ENCODE measurements at places on chromosomes 2 and 18.

- no peak for DNase-seq
Measured at GRCh38 chr2:239629926-239630617, 229.3 kb upstream of the HDAC4 start.

DNA sequence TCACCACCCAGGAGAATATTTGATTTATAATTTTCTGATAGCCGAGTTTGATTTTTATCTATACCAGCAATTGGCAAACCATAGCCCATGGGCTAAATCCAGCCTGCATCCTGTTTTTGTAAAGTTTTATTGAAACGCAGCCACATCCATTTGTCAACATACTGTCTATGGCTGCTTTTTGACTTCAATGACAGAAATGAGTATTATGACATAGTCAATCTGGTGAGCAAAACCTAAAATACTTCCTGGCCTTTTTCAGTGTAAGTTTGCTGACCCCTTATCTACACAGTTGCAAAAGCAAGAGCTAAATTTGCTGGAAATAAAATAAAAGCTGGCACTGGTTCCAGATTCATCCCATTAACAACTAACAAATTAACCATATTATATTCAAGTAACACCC, 79.8 kb upstream of the SLC25A52 start:
- no peak for DNase-seq

- no peak for DNase-seq
Measured at GRCh38 chr2:143146815-143147530, 17.8 kb downstream of the ARHGAP15 start.

GRCh38 chr18:23062011-23062410, 73.3 kb upstream of the CABLES1 start:
- no peak for DNase-seq

DNA sequence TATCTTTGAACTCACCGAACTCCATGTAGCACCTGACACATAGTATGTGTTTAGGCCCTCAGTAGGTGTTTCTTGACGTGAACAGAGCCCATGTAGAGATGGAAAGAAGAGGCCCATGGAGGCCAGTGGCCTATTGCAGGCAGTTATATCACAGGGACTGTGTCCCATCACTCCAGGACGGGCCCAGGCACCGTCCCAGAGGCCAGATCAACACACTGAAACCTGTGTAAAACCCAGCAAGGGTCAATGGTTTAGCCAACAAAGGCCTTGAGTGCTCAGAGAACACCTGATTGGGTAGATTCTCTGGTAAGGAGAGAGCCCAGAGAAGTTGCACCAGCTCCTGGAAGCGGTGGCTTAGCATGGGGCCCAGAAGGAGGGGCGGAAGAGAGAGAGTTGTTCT, 82.8 kb downstream of the INHBB start:
- no peak for DNase-seq

GRCh38 chr2:109269706-109270504, 140.9 kb downstream of the SH3RF3 start:
- DNase-seq: no peak

DNA sequence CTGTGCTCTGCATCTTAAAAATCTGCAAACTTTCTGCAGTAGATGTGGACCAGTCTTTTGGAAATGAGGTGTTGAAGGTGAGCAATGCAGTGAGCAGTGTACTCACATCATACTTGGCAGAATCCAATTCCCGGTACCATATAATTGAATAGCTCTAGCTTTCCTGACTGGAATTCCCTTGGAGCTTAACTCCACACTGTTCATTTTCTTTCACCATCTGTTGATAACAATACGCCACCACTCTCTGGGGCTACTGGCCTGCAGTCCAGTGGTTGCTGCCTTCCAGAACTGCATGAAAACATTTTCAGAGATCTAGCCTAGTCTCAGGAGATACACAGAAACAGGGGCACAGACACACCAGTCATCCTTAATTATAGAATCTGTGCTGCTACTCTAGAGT, 820.0 kb upstream of the NXPH2 start:
- no peak for DNase-seq

GRCh38 chr18:44799382-44799906, 118.8 kb downstream of the SETBP1 start:
- DNase-seq: no peak

DNA sequence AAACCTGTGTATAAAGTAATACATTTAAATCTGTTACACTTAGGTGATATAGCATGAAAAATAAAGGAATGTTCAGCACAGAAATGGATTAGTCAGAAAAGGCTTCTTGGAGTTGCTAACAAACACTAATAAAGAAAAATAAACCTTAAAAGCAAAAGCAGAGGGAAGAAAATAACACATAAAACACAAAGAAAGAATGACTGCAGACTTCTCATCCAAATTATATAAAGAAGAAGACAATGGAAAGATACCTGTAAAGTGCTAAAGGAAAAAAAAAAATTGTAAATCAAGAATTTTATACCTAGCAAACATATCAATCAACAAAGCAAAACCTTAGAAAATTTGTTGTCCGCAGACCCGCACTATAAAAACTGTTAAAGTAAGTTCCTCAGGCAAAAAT, 63.6 kb downstream of the EXOC6B start:
- DNase-seq: no peak

GRCh38 chr2:41999592-42000281, 48.1 kb upstream of the PKDCC start:
- no peak for DNase-seq

DNA sequence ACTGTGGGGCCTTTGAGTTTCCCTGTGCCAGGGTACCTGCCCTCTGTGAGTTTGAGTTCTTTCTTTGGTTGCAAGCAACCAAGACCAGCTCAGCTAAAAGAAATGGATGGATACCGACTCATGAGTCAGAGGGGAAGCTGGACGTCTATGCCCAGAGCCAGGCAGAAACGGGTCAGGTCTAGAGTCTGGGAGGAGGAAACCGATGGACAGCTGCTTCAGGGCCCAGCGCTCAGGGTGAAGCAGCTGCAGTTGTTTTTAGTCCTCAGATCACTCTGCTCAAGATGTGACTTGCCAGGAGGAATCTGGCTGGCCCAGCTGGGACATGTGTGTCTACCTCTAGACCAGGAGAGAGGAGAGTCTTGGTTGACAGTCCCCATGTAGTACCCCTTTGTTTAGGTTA, 10.1 kb upstream of the TYMS start:
- DNase-seq: no peak

GRCh38 chr2:237459226-237459625, 27.8 kb upstream of the MLPH start:
- DNase-seq: no peak

GRCh38 chr2:222318712-222319585, 20.2 kb upstream of the PAX3 start:
- DNase-seq: no peak

GRCh38 chr2:5183031-5183430, 509.2 kb upstream of the SOX11 start:
- DNase-seq: no peak

GRCh38 chr2:12261986-12262680, 454.6 kb upstream of the TRIB2 start:
- DNase-seq: no peak

GRCh38 chr2:12685956-12686355, 30.8 kb upstream of the TRIB2 start:
- no peak for DNase-seq

GRCh38 chr2:119264781-119265692, 41.4 kb downstream of the STEAP3 start:
- DNase-seq: no peak

GRCh38 chr18:10262566-10262965, 191.9 kb upstream of the APCDD1 start:
- no peak for DNase-seq

DNA sequence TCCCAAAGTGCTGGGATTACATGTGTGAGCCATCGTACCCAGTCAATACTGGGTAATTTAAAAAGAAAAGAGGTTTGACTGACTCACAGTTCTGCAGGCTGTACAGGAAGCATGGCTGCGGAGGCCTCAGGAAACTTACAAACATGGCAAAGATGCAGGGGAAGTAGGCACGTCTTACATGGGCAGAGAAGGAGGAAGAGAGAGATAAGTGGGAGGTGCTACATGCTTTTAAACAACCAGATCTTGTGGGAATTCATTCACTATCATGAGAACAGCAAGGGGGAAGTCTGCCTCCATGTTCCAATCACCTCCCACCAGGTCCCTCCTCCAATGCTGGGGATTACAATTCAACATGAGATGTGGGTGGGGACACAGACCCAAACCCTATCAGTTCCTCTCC, 192.5 kb downstream of the ATAD2B start:
- no peak for DNase-seq

DNA sequence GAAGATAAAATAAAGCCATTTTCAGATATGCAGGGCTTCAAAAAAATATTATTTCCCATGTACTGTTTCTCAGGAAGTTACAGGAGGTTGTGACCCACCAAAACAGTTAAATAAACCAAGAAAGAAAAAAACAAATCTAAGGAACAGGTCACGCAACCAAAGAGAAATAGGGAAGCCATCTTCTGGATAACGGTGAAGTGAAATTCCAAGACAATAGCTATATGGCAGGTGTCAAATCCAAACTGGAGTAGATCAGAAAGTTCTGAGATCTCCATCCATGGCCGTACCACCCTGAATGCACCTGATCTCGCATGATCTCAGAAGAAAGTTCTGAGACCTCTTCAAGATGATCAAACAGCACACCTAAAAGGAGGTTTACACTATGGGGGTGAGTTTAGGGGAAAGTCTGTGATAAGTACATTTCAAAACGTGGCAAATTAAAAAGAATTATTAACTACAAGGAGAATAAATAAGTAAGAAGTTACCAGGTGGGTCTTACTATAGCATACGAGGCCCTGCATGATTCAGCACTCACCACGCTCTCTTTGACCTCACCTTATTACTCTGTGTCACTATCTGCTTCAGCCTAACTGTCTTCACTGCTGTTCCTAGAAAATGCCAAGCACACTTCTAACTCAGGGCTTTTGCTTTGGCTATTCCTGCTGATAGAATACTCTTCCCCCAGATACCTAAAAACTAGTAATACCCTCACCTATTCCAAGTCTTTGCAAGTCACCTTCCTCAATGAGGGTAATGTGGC, 29.9 kb downstream of the NBAS start:
- no peak for DNase-seq

DNA sequence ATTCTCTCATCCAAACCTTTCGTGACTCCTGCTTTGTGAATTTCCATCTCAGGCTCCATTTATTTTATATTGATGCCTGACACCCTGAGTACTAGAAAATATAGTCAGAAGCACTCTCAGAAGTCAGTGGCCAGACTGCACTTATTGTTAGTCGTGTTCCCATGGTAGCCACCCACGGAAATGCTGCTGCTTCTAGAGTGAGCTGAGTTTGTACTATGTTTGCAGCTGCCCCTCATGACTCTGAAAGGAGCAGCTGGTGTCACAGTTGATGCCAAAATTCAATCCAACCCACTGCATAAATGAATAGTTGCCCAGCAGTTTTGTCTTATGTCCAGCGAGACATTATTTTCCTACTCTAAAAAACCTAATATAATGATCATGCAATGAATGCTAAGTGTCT, 265.2 kb upstream of the SPHKAP start:
- no peak for DNase-seq

DNA sequence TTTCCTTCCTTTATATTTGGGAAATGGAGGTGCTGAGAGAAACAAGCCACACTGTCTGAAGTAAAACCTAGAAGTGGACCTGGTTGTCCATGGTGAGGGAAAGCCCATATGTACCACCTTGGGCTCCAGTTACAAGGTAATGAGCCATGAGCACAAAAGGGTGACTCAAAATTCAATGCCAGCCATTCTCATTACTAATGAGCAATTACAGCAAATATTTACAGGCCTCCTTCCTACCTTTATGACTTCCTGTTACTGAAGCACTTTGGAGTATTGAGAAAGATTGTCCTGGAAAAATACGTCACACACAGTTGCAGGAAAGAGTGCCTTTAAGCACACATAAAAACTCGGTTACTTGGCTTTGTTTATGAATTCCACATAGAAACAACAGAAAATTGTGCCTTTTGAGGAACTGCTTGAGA, 9.1 kb downstream of the EPAS1 start:
- DNase-seq: no peak

- peak; percentile 60 for DNase-seq
Measured at GRCh38 chr2:44912660-44913059, 28.8 kb upstream of the SIX3 start.

DNA sequence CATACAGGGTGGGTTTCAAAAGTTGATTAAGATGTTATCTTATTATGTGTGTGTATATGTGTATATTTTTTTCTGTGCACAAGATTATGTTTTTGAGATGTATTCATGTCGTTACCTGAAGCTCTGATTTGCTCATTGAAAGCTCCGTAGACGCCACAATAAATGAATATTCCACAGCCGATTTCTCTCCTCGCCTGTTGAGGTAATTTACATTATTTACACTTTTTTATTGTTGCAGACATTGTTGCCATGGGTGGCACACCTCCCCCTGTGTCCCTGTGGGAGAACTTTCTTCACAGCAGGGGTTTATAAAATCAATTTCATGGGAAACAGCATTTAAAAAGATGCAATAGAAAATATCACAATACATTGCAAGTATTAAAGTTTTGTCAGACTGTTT, 100.6 kb downstream of the GLI2 start:
- no peak for DNase-seq

DNA sequence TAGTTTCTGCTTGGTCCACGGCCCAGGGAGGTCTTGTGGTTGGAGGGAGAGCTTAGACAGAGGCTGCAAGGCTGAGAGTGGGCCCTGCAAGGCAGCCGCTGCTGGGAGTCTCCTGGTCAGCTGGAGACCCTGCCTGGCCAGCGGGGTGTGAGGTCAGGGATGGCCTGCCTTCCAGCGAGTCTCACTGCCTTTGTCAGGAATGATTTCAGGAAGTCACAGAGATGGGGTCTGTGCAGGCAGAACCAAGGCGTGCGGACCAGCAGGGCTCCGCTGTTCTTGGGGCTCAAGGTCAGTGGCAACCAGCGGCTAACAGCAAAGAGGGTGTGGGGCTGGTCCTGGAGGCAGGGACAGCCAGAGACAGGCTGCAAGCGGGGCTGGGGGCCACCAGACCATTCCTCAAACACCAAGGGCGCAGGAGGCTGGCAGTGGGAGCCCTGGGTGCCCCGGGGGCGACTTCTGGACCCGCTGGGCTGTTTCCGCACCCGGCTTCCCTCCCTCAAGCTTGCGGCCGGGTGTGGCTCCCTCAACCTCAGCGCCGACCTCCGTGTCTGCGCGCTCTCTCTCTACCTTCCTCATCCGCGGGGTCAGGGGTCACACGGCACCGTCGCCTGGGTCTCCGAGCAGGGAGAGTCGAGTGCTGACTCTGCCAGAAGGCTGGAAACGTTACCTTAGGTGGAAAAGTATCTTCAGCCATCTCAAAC, 124.5 kb upstream of the CTDP1 start:
- DNase-seq: no peak

DNA sequence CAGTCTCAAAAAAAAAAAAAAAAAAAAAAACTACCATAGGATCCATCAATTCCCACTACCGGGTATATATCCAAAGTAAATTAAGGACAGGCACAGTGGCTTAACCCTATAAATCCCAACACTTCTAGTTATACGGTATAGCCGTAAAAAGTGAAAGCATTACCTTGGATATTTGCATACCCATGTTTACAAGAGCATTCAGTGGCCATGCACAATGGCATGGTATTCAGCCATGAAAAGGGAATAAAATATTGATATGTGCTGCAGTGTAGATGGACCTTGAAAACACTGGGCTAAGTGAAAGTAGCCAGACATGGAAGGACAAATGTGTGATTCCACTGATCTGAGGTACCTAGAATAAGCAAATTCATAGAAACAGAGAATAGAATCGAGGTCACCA, 111.8 kb upstream of the CAB39 start:
- no peak for DNase-seq
